ENCODE measurements at places on chromosomes 6 and 20. TPM values are rescaled to one million over a fixed set of nuclear protein-coding genes. Genes with fewer than 3 reads are reported as not detected.

The TSBP1 gene
- total RNA-seq, result not detected

The ENPP3 gene
- total RNA-seq, result 0.54 TPM

GRCh38 chr6:15427331-15428070 is 181.6 kb downstream of the JARID2 start:
- peak; percentile 91 for DNase-seq

- DNase-seq, result no peak
Observed at GRCh38 chr6:10778230-10778629, 30.6 kb downstream of the TMEM14B start.

DNA sequence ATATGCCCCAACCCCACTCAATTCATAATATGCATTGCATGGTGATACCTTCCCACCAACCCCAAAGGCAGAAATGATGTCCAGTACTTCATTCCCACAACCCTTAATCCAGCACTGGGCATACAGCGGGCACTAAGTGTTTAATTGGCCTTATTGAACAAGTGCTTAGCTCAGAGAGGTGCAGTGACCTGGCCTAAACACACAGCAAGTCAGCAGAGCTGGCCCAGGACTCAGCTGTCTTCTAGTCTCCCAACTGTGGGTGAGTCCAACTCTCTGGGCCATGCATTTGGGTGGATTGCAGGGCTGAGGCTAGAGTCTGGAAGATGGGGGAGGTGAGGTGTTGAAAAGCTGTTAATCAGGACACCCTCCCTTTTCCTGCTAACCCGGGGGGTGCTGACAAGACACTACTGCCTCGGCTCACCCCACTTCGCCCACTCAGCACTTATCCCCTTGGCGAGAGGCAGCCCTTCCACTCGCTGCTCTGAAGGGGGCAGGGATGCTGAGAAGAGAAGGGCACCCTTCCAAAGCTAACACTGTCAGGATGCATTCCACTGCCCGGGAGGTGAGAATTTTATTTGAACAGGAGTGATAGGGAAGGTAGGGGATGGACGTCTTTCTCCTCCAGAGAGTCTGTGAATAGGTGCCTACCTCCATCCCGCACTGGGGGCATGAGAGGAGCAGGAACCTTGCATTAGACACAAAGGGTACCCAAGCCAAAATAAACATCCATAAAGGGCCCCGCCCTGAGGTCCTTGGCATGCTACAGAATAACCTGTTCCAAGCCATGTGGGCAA is 14.2 kb downstream of the KCNK5 start:
- no peak for DNase-seq
